ENCODE measurements at places on chromosomes 12 and 14.

GRCh38 chr12:28811457-28811856, 337.6 kb upstream of the FAR2 start:
- no peak for DNase-seq

DNA sequence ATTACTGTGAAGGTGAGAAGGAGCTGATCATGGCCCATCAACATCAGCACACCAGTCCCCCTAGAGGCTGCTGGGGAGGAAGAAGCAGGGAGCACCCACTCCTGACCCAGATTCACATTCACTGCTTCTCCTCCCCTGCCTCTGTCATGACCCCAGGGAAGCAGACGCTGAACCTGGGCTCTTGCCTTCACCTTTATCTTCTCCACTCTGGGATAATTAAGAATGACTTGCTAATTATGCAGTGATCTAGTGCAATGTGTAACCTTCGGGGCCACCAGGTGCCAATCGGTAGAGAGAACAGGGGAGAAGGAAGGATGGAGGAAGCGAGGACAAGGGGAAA, 44.4 kb upstream of the IQSEC3 start:
- DNase-seq: peak; percentile 4

GRCh38 chr14:59301354-59301753, 112.9 kb downstream of the DAAM1 start:
- DNase-seq: no peak

- DNase-seq: no peak
These were observed 8.9 kb upstream of the CLEC6A start for GRCh38 chr12:8446642-8447547.

DNA sequence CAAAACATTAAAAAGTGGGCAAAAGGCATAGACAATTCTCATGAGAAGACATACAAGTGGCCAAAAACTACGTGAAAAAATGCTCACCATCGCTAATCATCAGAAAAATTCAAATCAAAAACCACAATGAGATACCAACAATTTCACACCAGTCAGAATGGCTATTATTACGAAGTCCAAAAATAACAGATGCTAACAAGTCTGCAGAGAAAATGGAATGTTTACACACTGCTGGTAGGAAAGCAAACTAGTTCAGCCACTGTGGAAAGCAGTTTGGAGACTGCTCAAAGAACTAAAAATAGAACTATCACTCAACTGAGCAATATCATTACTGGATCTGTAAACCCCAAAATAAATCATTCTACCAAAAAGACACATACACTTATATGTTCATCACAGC, 76.2 kb downstream of the PRKD1 start:
- DNase-seq: no peak

DNA sequence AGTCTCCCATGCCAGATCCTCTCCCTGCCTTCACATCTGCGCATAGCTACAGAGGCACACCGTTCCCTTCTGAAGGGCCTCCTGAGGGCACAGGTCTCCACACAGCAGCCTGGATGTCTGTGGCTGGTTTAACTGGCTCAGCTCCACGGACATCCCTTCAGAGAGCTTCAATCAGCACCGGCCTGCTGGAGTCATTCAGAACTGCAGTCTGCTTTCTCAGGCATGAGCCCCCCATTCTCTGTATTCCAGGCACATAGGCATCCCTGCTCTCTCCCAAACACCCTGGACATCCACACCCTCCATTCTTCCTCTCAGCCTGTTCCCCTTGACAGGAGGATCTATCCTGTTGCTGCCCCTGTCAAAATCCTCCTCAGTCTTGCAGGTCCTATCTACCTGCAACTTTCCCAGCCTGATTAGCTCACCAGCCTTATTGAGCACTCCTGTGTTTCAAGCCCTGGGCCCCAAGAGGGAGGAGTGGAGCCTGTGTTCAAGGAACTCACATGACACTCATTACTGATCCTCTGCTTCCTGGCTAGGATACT, 2.9 kb upstream of the DHRS2 start:
- no peak for DNase-seq

DNA sequence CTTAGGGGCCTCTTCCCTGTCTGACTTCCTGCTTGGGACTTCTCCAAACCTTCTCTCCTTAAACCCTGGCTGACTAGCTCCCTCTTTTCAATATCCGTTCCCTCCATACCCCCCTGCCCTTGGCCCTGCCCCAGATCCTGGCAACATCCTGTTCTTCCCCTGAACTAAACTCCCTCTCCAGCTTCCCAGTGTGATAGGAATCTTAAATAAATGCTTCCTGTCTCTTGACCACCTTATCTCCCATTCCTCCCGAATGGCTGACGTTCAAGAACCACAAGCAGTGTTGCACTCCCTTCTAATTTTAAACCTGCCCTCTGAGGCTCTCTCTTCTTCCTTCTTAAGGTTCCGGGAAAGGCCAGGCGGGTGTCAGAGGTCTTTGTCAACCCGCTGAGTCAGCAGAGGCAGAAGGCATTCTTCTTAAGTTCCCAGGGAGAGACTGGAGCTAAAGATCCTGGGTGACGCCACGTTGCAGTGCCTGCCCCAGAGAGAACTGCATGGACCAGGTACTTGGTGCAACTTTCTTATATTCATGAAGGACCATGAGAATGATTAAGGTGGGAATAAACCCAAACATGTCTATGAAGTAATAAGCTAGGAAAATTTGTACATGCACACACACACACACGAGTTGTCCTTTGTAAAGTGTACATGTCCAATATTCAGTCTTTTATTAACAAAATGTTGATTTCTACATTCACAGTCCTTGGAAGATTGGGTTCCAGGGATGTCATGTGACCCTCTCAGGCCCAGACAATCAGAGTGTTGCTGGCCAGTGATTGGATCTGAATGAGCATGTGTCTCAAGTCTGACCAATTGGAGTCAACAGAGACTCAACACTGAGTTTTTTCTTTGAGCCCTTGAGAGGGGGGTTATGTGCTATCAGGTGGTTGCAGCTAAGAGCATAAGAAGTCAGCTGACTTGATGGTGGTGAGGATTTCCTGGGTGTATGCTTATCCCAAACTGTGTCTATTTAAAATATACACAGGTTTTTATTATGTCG, 420.2 kb upstream of the TBX3 start:
- DNase-seq: no peak

DNA sequence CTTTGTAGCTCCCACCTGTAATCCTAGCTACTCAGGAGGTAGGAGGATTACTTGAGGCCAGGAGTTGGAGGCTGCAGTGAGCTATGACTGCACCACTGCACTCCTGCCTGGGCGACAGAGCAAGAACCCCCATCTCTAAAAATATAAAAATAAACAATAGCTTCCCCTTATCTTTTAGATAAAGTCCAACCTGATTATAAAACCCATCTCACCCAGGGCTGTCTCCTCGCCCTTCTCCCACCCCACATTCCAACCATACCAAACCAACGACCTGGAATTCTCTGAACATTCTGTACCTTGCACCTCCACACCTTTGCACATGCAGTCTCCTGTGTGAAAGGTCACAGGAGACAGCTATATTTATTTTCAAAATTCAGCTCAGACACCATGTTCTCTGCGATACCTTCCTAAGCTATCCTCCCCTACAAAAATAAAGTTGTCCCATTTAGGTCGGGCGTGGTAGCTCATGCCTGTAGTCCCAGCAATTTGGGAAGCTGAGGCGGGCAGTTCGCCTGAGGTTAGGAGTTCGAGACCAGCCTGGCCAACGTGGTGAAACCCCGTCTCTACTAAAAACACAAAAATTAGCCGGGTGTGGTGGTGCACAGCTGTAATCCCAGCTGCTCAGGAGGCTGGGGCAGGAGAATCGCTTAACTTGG, 7.7 kb downstream of the SLC7A7 start:
- no peak for DNase-seq

- DNase-seq: peak; percentile 35
These were observed 37.3 kb upstream of the RCOR1 start for GRCh38 chr14:102554821-102555819.

- DNase-seq: no peak
These were observed 38.0 kb downstream of the METAP2 start for GRCh38 chr12:95511977-95512376.

- no peak for DNase-seq
These were observed 8.8 kb downstream of the SMOC1 start for GRCh38 chr14:69887740-69888657.

GRCh38 chr14:32817780-32818179, 120.9 kb upstream of the NPAS3 start:
- DNase-seq: no peak

DNA sequence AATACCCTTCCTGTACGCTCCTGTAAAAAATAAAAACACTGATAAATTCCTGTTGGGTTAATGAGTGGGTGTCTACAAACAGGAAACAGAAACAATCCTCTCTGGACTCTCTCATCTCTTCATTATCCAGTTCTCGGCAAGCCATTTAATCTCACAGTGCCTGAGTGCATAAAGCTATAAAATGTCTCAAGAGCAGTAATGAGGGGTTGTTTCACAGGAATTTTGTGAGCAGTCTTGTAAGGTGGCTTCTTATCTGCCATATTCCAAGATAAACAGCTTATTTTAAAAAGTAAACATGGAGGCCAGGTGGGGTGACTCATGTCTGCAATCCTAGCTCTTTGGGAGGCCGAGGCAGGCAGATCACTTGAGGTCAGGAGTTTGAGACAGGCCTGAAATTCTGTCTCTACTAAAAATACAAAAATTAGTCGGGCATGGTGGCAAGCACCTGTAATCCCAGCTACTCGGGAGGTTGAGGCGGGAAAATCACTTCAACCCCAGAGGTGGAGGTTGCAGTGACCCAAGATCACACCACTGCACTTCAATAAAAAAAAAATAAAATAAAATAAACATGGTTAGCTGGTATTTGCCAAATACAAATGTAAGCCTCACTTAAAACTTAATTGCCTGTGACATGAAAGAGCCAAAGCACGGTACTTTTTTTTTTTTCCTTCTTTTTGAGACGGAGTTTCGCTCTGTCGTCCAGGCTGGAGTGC, 54.0 kb downstream of the CLIP1 start:
- no peak for DNase-seq

GRCh38 chr14:31530136-31530535, 31.1 kb upstream of the NUBPL start:
- no peak for DNase-seq

DNA sequence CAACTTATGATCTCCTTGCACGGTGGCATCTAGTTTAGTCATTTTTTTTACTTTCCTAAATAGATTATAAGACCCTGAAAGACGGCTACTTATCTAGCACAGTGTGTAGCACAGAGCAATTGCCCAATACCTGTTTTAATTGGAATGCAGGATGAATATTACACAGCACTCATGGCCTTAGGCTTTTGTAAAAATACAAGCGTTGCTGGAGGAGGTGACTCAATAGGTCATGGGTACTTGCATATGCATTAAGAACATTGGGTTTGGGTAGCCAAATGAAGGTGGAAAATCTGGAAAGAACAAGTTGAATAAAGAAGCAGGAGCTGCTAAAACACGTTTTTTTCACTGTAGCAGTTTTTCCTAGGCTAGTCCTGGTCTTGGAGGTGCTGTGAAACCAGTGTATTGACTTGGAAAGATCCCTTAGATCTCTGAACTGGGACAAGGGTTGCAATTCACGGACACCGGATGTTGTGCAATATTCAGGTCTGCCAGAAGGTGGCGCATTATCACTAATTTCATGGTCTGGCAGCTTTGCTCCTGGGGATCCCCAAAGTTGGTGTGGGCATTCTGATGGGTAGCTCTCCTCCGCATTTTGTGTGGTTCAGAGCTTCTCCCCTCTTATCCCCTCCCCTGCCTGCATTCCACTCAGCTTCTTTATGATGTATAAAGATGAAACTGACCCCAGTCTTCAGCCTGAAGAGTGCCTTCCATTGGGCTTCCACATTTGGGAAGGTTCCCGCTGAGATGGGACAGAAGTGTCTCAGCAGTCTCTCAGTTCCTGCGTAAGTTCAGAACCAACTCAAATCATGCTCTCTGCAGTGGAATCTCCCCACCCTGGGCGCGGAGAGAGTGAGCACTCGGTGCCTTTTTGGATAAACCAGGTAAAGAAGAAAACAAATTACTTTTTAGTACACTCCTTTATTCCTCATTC, 278.3 kb downstream of the NRXN3 start:
- DNase-seq: no peak

DNA sequence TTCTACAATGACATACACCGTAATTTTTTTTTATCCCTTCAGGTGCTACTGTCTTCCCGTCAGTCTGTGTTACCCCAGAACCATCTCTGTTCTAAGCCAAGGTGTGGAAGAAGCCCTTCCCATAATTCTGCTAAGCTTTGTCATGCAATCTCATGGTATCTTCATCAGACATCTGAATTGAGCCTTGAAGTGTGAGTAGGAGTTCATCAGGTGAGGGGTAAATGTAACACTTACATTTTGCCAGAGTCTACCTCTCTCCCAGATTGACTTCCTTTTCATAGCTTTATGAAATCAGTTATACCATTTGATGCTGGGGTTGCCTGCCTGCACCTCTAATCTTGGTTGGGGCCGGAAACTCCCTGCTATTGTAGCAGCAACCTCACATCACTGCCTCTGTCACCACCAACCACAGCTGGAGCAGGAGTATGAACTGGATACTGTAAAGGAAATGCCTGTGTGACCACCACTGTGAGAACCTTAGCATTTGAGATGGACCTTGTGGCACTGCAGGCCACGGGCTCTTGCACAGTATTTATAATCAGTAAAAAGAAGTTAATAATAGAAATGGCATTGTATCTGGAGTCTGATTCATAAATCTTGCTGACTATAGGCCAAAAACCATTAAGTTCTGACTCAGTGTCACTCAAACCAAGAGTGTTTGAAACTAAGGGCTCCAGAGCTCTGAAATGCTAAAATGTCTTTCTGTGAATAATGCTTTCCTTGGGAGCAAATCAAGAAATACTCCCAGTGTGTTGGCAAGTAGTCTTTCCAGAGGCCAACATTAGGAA, 58.7 kb upstream of the STK38L start:
- DNase-seq: no peak

DNA sequence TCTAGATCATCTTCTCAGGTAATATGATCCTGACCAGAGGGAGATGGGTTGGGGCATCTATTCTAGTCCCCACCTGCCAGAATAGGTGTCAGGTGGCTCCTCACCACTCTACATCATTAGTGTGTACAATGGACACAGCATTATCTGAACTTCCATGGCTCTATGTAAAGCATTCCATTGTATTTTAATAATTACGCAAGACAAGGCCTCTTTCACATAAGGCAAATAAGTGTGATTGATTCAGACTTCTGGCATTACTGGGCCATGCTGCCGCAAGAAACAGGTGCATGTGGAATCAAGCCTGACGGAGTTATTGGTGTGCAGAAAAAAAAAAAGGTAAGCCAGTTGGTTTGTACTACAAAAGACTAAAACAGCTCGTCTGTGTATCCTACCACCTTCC, 3.1 kb upstream of the DDHD1 start:
- DNase-seq: no peak

- DNase-seq: no peak
These were observed 63.5 kb downstream of the KITLG start for GRCh38 chr12:88516811-88517210.
